ENCODE measurements at places on chromosomes 1 and 21. TPM values are rescaled to one million over a fixed set of nuclear protein-coding genes. Genes with fewer than 3 reads are reported as not detected.

DNA sequence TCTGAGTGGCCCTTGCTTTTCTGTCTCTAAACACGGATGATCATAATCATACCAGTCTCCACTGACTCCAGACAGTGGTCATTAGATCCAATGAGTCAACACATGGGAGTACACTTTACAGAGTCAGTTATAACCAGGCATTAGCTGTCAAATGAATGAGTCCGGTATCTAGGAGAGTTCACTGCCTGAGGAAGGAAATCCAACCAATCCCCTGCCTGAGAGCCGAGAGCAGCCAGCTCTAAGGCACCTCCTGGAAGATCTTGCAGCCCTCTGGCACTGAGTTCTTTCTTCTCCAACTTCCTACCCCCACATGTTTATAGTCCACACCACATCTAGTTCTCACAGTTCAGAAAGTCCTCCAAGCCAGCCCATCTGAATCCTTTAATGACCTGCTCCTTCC lies 29.4 kb upstream of the RBM15 start:
- DNase-seq: no peak

DNA sequence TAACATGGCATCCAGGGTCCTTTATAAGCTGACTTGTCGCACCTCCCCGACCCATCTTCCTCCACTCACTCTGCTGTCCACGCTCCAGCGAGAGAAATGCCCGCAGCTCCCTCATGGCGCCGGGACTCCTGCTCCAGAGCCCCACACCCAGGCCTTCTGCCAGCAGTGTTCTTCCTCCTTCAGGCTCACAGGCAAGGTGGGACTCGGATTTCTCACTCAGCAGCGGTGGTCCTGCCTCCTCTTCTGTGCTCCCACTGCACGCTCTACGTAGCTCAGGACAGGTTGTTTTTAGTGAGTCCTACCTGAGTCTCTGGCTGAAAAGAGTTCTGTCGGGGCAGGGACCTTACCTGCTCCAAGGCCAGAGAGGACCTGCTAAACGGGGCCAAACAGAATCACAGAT lies 11.2 kb downstream of the THEMIS2 start:
- no peak for DNase-seq

- no peak for DNase-seq
Observed at GRCh38 chr1:205004351-205004750, 38.7 kb upstream of the CNTN2 start.

DNA sequence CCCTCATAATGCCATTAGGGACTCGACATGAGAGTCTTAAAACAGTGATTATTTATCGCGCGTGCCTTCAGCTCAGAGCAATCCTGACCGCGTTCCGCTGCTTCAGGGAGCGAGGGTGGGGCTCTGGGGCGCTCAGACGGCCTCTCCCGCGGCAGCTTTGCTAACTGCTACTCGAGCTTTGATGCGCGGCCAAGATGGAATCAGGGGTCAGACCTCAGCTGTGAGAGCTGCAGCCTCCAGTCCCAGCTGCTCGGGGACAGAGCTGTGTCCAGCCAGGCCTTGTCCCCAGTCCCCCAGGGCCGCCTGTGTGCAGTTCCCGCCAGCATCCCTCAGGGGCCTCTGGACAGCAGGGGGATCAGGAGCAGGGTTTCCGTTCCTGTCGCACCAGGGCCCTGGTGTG lies 104.6 kb upstream of the TTC34 start:
- no peak for DNase-seq

DNA sequence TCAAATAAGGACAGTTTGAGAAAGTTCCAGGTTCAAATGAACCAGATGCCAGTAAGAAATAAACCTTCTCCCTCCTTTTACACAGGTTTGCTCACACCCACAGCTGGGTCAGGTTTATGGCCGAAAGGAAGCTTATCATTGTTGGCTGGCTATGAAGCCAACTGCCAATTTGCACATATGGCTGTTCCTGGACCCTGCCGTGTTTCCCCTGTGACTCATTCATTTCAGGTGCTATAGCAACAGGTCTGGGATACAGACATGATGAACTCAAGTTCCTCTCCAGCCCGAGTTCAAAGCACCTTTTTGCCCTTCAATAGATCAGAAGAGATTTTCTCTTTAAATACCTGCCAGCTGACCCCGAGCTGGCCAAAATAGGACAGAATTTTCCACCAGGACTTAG lies 134.4 kb upstream of the SMYD2 start:
- no peak for DNase-seq

- DNase-seq: peak; percentile 36
Observed at GRCh38 chr21:36692114-36692834, 6.6 kb upstream of the SIM2 start.

DNA sequence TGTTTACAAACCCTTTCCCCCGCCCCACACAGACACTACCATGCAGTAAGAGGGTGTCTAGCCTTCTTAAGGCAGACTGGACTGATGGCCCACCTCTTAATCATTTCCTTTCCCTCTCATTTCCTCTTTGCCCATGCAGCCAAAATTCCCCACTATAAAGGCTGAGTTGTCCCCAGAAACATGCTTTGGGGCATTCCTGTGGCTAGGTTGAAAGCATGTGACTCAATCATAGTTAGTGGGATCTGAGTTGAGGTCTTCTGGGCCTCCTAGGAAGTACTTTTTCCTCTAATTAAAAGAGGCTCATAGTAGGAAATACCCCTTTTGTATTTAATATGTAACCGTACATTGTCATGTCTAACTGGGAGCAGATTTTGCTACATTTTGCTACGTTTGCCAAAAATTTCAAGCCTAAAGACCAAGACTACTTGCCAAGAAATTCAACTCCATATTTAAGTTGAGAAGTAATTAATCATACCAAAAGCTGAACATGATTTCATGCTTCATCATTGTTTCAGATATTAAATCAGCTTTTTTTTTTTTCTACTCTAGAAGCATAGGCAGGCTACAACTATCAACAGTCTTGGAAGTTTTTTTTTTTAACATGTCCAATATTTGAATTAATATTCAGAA lies 174.7 kb downstream of the ADGRL4 start:
- no peak for DNase-seq

DNA sequence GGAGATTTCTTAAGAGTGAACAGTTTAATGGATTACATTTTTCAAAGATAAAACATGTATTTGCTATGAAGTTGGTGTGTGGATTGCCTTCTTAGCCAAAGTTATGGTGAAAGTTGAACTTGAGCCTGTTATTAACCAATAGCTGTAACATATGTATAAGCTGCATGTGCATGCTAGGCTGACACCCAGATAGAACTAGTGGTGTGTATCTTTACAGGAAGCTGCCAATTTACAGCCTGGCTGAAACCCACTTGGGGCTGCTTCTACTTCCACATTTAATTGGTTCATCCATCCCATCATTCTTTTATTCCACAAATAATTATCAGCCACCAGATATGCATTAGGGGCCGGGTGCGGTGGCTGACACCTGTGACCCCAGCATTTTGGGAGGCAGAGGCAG lies 3.3 kb downstream of the PLA2G5 start:
- DNase-seq: no peak

GRCh38 chr1:204087893-204088528 lies 15.1 kb downstream of the SOX13 start:
- DNase-seq: no peak

DNA sequence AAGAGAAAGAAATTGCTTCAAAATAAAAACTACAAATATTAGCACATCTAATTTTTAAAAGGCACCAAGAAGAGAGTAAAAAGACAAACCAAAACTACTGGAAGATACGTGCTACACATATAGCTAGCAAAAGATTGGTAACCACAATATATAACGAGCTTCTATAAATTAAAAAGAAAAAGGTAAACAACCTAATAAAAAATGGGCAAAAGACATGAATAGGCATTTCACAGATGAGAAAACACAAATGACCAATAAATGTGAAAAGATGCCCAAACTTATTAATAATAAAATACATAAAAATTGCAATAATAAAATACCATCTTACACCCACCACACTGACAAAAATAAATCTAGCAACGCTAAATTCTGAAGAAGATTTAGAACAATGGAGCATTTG lies 26.2 kb downstream of the LEMD1 start:
- DNase-seq: no peak

DNA sequence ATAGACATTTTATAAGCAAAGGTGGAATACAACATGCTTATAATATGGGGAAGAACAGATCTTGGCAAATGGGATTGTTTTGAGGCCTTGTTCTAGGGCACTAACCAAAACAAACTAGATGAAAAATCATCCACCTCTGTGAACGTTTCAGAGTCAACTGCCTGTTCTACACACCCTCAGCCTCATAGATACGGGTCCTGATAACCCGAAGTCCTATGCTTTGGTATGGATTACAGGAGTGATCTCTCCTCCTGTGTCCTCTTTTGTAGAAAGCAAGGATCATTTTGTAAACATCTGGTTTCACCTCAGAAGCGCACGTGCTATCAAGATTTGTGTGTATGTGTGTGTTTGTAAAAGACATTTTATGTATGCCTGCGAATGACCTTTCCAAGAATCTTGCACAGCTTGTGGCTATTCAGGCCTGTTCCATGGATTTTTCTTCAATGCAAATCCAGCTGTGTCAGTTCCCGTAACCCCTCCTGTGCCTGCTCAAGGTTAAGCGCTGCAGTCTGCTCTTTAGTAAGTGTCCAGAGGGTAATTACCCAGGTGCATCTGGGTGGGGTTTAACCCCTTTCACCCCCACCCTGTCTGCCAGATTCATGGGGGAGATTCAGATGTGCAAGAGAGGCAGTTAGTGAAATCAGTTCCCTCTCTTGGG lies 132.4 kb downstream of the ROR1 start:
- DNase-seq: peak; percentile 49

DNA sequence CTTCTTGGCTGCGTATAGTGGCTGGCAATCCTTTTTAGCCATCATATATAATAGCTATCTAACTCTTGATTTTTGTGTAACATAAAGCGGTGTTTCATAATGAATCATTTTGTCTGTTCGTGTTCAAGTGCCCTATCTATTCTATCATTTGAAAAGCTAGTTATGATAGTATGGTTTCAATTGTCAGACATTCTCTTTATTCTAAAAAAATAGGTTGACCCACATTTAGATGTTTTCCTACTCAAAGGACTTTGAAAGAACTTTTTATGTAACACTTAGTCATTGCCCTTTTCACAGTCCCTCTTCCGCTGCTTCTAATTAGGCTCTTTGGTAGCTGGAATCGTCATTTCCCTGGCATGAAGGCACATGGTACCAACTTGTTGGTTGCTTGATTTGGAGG lies 272.2 kb upstream of the B3GALT2 start:
- no peak for DNase-seq

DNA sequence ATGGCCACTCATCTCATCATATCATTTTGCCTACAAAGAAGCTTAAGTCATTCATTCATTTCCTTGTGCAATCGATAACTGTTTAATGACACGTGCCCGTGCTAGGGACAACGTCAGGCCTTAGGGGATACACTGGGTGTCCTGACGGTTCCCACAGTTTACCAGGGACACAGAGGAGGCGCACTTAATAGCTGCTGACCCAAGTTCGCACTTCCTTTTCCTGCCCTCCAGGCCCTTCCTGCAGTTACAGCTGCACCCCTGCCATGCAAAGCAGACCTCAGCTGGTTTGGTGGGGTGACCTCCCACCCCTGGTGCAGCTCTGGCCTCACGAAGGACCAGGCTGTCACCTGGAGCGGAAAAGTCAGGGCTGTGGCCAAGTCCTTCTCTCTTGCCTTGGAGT lies 4.2 kb downstream of the SPATA21 start:
- DNase-seq: no peak

- no peak for DNase-seq
Observed at GRCh38 chr1:60895701-60896100, 186.7 kb upstream of the NFIA start.

- no peak for DNase-seq
Observed at GRCh38 chr1:199335496-199335895, 692.0 kb upstream of the NR5A2 start.

- peak; percentile 35 for DNase-seq
Observed at GRCh38 chr1:98210064-98210463, 289.2 kb upstream of the DPYD start.

- peak; percentile 65 for DNase-seq
Observed at GRCh38 chr1:226649780-226650179, 89.3 kb downstream of the ITPKB start.

GPR153 gene
- total RNA-seq: 8.8 TPM

AKR7A2 gene
- total RNA-seq: 53.6 TPM

SERPINC1 gene
- not detected for total RNA-seq

AMY1B gene
- not detected for total RNA-seq

AHCTF1 gene
- total RNA-seq: 47.7 TPM

SLAMF8 gene
- not detected for total RNA-seq

NBPF14 gene
- total RNA-seq: 7.7 TPM

Measured in GM23338 (cell line).